B cell (primary cell): ENCODE measurements at places on chromosomes 2 and 18. TPM values are rescaled to one million over a fixed set of nuclear protein-coding genes. Genes with fewer than 3 reads are reported as not detected.
A peak's percentile ranks its signal among the peaks of the same experiment; 100 is the strongest.

Gene ST8SIA5
- not detected in 2 replicates for total RNA-seq

DNA sequence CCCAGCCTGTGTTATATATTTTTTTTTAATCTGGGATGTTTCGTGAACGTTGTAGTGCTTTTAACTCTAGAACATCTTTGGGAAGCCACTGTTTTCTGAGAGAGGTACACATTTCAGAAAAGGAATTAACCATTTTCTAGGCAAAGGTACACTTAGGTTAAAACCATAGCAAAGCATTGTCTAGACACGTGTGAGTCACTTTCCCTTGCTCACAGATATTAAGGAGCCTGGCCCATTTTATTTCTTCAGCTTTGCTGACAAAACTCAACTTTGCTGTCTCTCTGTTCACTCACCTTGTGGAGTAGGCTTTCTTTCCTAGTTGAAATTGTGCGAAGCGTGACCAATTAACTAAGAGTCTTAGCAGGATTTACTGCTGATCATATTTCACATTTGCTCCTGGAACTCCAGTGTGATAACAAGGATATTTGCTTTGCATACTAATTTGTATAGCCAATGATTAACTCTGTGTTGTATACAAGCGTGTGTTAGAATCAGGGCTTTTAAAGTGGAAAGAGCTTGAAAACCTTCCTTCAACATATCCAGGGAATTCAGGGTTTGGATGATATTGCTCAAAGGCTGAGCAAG lies 215.0 kb upstream of the AGAP1 start:
- no peaks in the 10 kb centered on the region for H3K4me1 ChIP-seq
- H3K36me3 ChIP-seq: no peaks in the 10 kb centered on the region
- no peak overlapping the region for H3K27ac ChIP-seq
- no peaks in the 10 kb centered on the region for H3K27me3 ChIP-seq

GRCh38 chr2:119367472-119368099 lies 809 bp downstream of the DBI start:
- peaks cover 24% of the 10 kb centered on the region for H3K4me1 ChIP-seq
- no peaks in the 10 kb centered on the region for H3K27me3 ChIP-seq
- no peak for DNase-seq
- peaks cover 42% of the 10 kb centered on the region for H3K36me3 ChIP-seq
- H3K27ac ChIP-seq: peak overlapping the region; percentile 84

Gene IL1F10
- total RNA-seq: not detected in 2 replicates

DNA sequence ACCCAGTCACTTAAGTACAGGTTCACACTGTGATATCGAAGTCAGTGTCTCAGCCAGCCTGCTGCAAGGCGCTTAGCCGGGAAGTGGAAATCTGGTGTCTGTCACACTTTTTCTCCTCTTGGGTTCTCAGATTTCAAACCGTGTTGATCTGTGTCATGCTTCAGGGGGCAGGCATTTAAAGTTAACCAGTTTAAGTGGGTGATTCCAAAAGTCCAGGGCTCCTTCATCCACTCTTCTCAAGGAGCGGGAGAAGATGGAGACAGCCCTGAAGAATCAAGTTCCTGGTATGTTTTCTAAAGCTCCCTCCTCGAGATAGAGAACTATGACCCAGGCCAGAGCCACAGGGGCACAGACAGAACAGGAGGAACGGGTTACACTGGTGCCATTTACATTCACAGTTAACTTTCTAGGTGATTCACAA lies 331.7 kb downstream of the GBX2 start:
- no peaks in the 10 kb centered on the region for H3K36me3 ChIP-seq
- H3K4me1 ChIP-seq: no peaks in the 10 kb centered on the region
- H3K4me3 ChIP-seq: no peak overlapping the region
- DNase-seq: no peak

GRCh38 chr2:85854897-85855296 lies 33.9 kb downstream of the ST3GAL5 start:
- H3K27ac ChIP-seq: peak overlapping the region; percentile 100
- no peak for DNase-seq
- peaks cover 19% of the 10 kb centered on the region for H3K36me3 ChIP-seq
- peaks cover 49% of the 10 kb centered on the region for H3K4me1 ChIP-seq
- H3K4me3 ChIP-seq: no peak overlapping the region

- no peak for DNase-seq
- no peak overlapping the region for H3K4me3 ChIP-seq
These were observed 567 bp downstream of the TMEM200C start for GRCh38 chr18:5894611-5895298.

- no peak for DNase-seq
- H3K4me3 ChIP-seq: no peak overlapping the region
- H3K27ac ChIP-seq: no peak overlapping the region
- no peaks in the 10 kb centered on the region for H3K36me3 ChIP-seq
- no peaks in the 10 kb centered on the region for H3K27me3 ChIP-seq
- H3K4me1 ChIP-seq: no peaks in the 10 kb centered on the region
These were observed 51.0 kb upstream of the PGAP1 start for GRCh38 chr2:196977507-196977906.

GRCh38 chr2:1717113-1717512 lies 27.2 kb downstream of the PXDN start:
- no peaks in the 10 kb centered on the region for H3K36me3 ChIP-seq
- H3K27me3 ChIP-seq: peaks cover 4% of the 10 kb centered on the region
- no peak for DNase-seq
- no peak overlapping the region for H3K4me3 ChIP-seq
- H3K27ac ChIP-seq: no peak overlapping the region

DNA sequence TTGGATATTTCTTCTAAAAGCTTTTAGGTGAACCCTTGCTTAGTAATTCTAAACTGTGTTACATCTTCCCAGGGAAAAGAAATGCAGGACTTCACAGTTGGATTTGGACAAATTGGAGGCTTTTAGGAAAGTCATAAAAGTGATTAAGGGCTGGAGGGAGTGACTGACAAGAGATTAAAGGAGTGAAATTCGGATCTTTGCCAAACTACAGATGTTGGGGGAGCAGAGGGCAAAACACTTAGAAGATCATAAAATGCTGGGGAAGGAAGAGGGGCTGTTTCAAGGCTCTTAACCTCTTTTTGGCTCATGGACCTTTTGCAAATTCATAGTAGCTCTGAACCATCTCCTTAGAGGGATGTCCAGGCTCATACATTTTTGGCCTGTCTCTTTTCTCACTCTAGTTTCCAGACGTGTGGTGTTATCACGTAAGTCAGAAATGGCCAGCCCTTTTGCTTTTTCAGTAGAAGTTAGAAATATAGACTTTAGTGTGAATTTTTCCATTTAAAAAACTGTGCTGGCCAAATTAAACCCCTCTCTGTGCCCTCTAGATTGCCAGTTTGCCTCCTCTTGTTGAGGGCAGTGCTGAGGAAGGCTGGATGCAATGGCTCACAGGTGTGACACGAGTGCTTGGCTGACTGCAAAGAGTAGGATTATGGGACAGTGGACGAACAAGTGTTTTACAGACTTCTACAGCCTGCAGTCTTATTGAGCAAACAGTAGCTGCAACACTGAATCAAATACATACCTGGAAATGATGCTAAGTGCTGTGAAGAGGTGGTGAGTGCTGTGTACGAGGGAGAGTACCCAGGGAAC lies 109.9 kb downstream of the LYPD6B start:
- no peaks in the 10 kb centered on the region for H3K36me3 ChIP-seq
- no peak overlapping the region for H3K4me3 ChIP-seq
- no peak overlapping the region for H3K27ac ChIP-seq
- H3K4me1 ChIP-seq: peaks cover 23% of the 10 kb centered on the region

- H3K36me3 ChIP-seq: no peaks in the 10 kb centered on the region
- no peaks in the 10 kb centered on the region for H3K27me3 ChIP-seq
- H3K4me1 ChIP-seq: no peaks in the 10 kb centered on the region
- DNase-seq: no peak
- no peak overlapping the region for H3K4me3 ChIP-seq
- H3K27ac ChIP-seq: no peak overlapping the region
These were observed 25.6 kb upstream of the ITGB6 start for GRCh38 chr2:160225722-160226121.

Gene DSC1
- total RNA-seq: not detected in 2 replicates

DNA sequence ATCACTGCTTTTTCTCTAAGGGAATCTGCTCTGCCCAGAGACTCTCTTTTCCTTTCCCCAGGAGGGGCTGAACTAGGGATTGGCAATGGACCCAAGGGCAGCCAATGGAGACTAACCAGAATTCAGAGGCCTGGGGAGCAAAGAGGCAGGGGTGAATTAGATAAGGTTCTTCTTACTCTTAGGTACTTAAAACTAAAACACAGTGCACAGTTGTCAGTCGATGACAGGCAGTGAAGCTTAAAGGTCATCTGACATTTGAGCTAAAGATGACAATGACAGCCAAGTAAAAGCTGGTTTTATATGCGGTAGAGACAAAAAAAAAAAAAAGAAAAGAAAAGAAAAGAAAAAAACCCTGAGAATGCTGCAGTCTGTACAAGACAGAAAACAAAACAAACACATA lies 57.8 kb downstream of the HIBCH start:
- H3K27ac ChIP-seq: no peak overlapping the region
- H3K27me3 ChIP-seq: no peaks in the 10 kb centered on the region
- H3K36me3 ChIP-seq: peaks cover 14% of the 10 kb centered on the region
- H3K4me3 ChIP-seq: no peak overlapping the region
- no peak for DNase-seq
